Esophagus muscularis mucosa (tissue), 4 donors: ENCODE measurements at places on chromosomes 7 and 10. TPM values are rescaled to one million over a fixed set of nuclear protein-coding genes. Genes with fewer than 3 reads are reported as not detected.

Gene SYT15B
- 4.2 TPM for total RNA-seq

Gene CALHM1
- not detected for total RNA-seq

Gene H2BK1
- total RNA-seq, result not detected

Gene ZNF655
- total RNA-seq, result 140 TPM

Gene SPDYE5
- total RNA-seq, result not detected

Gene PAOX
- 15.0 TPM for total RNA-seq

Gene AKR1D1
- total RNA-seq, result not detected

- no peaks in the 10 kb centered on the region for H3K36me3 ChIP-seq
- H3K27ac ChIP-seq, result no peak overlapping the region
- no peaks in the 10 kb centered on the region for H3K27me3 ChIP-seq
Measured at GRCh38 chr10:98411768-98412167, 3.2 kb downstream of the PYROXD2 start.

GRCh38 chr10:12946372-12946771 is 55.1 kb downstream of the CCDC3 start:
- no peak overlapping the region for H3K4me3 ChIP-seq
- H3K27ac ChIP-seq, result no peak overlapping the region
- no peaks in the 10 kb centered on the region for H3K27me3 ChIP-seq
- peak; percentile 29 for DNase-seq

DNA sequence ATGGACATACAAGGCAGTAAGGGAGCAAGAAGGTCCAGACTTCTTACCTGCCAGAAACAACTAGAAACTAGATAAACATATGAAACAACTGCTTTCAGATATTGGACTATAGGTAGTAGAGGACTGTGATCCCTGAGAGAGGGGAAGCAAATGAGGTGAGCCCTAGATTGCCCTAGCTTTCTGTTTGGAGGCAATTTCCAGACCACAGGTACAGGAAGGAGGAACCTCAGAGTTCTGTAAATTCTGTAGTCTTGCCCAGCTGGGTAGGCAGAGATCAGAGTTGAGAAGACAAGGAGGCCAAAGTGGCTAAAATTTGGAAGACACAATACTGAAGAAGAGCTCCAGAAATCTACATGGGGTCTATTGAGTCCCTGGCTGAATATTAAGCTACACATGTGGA is 21.0 kb downstream of the CDK6 start:
- H3K36me3 ChIP-seq, result no peaks in the 10 kb centered on the region
- no peaks in the 10 kb centered on the region for H3K27me3 ChIP-seq
- DNase-seq, result no peak
- no peak overlapping the region for H3K27ac ChIP-seq
- no peak overlapping the region for H3K4me3 ChIP-seq

- H3K36me3 ChIP-seq, result no peaks in the 10 kb centered on the region
- no peak overlapping the region for H3K4me3 ChIP-seq
- no peak overlapping the region for H3K27ac ChIP-seq
- peaks cover 9% of the 10 kb centered on the region for H3K4me1 ChIP-seq
- H3K27me3 ChIP-seq, result no peaks in the 10 kb centered on the region
Measured at GRCh38 chr7:15407910-15408309, 153.9 kb downstream of the AGMO start.

DNA sequence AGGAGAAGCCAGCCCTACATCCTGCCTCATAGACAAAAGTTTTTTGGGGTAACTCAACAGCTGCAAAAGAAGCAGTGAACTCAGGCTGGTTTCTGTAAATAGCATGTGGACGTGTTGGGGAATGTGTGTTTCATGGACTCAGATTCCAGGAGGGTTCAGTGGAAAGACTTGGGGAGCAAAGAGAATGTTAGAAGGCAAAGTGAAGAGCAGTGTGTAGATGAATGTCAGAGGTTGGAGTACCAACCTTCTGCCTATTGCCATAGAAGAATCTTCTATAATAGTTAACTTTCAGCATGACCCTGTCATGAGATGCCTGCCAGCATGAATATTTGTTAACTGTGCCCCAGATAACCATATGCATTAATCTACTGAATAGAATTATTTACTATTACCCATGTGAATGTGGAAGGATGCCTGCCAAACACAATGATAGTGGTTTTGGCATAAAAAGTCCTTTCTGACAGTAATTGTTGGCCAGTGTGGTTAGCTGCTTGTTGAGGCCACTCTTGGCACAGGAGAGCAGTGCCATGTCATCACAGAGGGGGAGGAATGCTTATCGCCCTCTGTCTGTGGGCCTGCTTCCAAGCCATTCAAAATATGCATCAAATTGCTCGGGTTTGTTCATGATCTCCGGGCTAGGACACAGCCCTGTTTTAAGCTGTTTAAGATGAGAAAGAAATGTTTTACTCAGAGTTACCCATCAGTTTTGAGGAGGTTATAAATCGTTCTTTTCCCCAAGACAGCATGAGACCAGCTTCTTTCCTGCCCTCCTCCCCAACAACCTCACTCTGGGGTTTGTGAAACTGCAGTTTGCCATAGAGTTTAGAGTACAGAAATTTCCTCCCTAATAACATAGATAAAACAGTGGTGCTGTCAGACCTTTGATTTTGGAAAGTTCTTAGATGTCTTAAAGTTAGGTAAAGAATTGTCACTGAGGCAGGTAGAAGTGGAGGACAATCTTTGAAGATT is 165.3 kb downstream of the WNT2 start:
- H3K36me3 ChIP-seq, result no peaks in the 10 kb centered on the region
- no peaks in the 10 kb centered on the region for H3K27me3 ChIP-seq
- DNase-seq, result no peak
- no peak overlapping the region for H3K27ac ChIP-seq
- H3K4me3 ChIP-seq, result no peak overlapping the region

- peak within 1 kb of the TSS; percentile 53 for H3K4me3 ChIP-seq
- H3K27me3 ChIP-seq, result no peaks in the 10 kb centered on the region
- no peak within 1 kb of the TSS for H3K27ac ChIP-seq
- H3K36me3 ChIP-seq, result peaks cover 16% of the 10 kb centered on the region
- DNase-seq, result peak; percentile 90
Measured at GRCh38 chr10:100969187-100970075, at the start of gene SEMA4G. TSS of gene SEMA4G (plus strand) at chr10:100969504. CDS start at chr10:100972913, 3,409 bp downstream.

DNA sequence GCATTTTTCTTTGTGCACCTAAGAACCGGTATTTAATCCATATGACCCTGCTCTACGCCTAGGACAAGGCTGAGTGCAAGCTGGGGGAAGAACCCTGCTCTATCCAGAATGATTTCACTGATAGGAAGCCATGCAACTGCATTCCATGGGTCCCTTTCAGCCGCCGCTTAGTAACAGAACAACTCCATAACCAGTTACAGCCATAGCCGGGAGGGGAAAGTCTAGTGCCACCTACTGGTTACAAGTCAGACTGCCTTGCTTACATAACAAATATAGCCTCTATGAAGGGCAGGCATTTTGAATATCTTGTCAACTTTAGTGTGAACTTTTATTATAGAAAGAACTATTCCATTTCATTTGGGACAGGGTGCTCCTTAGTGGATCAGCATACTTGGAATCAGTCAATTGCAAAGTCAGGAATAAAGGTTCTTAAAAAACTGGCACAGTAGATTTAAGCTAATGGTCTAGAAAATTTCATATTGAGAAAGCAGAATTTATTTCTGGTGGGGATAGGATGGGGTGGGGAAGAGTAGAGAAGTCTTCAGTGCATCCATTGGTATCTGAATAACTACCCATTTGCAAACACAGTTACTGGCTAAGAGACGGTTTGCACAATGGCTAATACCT is 521.7 kb downstream of the ADRA2A start:
- DNase-seq, result peak; percentile 81
- no peak overlapping the region for H3K27ac ChIP-seq
- H3K27me3 ChIP-seq, result no peaks in the 10 kb centered on the region
- no peaks in the 10 kb centered on the region for H3K4me1 ChIP-seq
- H3K36me3 ChIP-seq, result no peaks in the 10 kb centered on the region
- no peak overlapping the region for H3K4me3 ChIP-seq

- peaks cover 9% of the 10 kb centered on the region for H3K36me3 ChIP-seq
- H3K27me3 ChIP-seq, result no peaks in the 10 kb centered on the region
- H3K4me1 ChIP-seq, result peaks cover 11% of the 10 kb centered on the region
- DNase-seq, result no peak
Measured at GRCh38 chr7:138889582-138890498, 91.3 kb downstream of the KIAA1549 start.
